ENCODE measurements at places on chromosomes 16 and 17.

DNA sequence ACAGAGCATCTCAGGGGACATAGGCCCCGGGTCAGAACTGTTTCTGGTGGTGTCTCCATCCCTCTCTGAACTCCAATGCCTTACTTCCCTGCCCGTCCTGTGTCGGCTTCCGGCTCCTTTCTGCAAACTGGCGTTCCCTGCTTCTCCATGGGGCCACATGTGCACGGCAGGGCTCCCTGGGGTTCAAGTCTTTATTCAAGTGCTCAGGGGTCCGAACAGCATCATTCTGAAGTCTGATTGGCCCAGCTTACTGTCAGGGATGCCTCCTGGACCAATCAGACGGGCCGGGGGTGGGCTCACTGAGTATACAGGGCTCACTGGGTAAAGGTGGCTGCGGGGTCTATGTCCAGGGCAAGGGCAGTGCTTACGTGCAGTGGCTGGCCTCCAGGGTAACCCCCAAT is 17.1 kb downstream of the C16orf82 start:
- DNase-seq, result no peak

DNA sequence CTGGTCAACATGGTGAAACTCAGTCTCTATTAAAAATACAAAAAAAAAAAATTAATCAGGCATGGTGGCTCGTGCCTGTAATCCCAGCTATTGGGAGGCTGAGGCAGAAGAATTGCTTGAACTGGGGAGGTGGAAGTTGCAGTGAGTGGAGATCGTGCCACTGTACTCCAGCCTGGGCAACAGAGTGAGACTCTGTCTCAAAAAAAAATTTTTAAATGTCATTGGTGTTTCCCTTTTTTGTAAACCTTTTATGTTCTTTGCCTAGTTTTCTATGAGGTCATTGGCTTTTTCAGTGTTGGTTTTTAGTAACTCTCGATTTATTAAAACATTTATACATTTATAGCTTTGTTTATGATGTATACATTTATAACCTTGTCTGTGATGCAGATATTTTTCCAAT is 18.2 kb downstream of the NLRC5 start:
- no peak for DNase-seq

- peak; percentile 17 for DNase-seq
Measured at GRCh38 chr16:71311553-71312158, 22.5 kb upstream of the CMTR2 start.

DNA sequence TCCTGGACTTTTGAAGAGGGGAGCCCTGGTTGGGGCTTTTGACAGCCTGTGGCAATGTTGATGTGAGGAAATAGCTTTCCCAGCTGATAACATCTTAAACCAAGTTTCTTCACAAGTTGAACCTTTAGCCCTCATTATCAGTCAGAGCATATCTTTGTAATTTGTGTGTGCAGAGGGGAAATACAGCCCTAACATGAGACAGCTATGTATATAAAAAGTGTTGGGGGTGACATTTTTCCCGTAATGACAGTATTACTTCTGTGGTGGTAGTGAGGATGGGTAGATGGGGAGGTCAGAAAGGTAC is 221.1 kb downstream of the FTO start:
- DNase-seq, result no peak

DNA sequence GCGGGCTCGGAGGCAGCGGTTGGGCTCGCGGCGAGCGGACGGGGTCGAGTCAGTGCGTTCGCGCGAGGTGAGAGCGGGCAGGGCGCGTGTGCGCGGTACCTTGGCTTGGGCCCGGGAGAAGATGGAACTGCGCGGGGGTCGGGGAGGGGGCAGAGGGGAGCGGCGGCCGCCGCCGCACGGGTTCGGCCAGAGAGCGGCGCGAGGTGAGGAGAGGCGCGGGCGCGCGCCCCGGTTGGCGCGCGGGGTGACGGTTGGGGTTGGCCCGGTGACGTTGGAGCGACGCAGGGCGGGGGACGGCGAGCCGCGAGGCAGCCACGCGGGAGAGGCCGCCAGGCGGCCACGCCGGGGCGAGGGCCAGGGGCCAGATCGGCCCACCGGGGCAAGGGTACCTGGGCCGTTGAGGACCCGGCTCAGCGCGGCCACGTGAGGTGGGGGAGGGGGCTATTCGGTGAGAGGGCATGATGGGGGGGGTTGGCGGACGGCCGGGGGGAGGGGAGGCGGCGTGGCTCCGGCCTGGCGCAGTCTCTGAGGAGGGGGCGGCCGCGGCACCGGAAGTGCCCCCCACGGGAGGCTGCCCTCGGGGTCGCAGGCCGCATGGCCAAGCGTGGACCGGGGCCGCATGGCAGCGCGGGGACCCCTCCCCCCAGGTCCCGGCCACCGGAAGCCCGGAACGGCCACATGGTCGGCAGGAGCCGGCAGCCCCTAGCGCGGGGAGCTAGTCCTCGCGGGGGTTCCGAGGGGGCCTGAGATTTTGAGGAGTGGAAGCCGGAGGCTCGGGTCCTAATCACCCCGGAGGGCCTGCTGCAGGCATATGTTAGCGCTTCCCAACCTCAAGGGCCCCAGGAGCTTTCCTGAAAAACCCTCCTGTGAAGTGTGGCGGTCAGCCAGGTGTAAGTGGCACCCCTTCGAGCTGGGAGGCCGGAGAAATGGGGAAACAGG is 527 bp downstream of the EIF5A start:
- peak; percentile 52 for DNase-seq

- peak; percentile 79 for DNase-seq
Measured at GRCh38 chr16:89687092-89687940, 827 bp downstream of the CDK10 start.
